ENCODE measurements at places on chromosomes 5 and 9.

- no peak for DNase-seq
Observed at GRCh38 chr5:58918021-58918729, 335.3 kb downstream of the RAB3C start.

DNA sequence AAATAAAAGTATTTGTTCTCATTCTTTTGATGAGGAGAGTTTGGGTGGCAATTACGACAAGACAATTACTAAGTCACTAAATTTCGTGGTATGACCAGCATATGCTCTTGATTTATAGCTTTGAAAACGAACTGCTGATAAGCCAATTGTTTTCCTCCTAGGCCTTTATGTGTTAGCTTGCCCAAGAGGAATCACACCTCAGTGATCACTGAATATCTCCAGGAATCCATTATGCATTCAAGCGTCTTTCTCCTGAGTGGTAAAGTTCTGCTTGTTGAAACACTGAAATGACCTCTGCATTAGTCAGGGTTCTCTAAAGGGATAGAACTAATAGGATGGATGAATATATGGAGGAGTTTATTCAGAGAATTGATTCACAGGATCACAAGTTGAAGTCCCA is 677.7 kb upstream of the MEF2C start:
- DNase-seq: no peak

- DNase-seq: no peak
Observed at GRCh38 chr9:38287420-38287985, 105.0 kb upstream of the ALDH1B1 start.

DNA sequence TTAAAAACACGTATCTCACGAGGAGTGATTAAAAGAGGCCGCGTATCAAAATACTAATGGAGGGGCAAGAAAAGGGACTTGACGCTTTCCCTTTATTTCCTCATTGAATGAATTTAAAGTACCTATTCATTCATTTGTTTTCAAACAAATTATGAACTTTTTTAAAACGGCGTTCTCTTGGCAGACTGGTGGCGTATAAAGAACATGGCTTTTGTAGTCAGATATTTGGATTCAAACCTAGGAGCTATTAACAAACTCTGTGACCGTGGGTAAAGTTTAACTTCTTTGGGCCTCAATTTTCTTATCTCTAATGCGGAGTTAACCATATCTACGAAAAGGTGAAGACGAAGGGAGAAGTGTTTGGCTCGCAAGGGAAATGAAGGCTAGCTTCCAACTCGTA is 876 bp downstream of the CAAP1 start:
- DNase-seq: peak; percentile 20

DNA sequence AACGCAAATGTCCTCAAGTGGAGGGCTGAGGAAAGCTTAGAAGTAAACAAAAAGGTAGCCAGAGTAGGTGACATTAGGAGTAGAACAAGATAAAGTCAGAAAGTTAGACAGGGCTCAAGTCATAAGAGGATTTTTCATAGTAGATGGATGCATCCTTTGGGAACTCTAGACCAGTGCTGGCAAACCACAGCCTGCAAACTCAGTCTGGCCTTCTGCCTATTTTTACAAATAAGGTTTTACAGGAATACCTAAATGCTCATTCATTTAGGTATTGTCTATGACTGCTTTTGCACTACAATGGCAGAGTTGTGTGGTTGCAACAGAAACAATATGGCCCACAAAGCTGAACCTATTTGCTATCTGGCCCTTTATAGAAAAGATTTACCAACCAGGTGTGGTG is 116.0 kb upstream of the HMHB1 start:
- DNase-seq: no peak

DNA sequence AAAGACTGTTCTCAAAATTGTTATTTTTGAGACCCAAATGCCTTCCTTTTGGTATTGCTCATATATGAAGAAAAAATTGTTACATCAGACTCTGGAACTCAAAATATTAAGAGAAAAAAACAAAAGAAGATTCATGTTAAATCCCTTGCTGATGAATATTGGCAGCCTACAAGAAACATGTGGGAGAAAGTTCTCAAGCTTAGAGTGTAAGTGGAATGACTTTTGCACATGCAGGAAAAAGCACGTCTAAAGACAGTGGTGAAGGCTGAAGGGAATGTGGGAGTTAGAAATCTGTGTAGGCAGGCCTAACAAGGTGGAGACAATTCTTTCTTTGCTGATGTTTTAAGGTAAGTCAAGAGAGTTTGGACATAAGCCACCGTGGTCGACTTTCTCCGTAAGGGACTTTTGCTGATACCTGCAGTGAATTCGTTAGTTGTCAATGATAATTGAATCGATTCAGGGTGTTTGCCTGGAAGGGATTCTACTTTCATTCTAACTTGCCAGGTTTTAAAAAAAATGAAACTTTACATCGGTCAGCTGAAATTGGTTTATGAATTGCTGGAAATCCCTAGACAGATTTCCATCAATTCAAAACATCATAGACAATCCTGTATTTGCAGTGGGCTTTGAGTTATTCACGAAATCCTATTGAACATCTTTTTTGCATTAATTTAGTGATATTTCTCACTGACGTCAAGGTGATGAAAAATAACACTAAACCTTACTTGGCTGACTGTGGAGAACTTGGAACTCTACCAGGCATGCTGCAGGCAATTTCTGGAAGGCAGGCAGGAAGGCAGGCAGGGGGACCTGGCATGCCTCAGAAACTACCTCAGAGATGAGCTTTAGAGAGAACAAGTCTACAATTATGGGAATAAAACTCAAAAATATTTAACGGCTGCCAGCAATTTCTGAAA is 359.1 kb upstream of the ADAMTSL1 start:
- DNase-seq: no peak

DNA sequence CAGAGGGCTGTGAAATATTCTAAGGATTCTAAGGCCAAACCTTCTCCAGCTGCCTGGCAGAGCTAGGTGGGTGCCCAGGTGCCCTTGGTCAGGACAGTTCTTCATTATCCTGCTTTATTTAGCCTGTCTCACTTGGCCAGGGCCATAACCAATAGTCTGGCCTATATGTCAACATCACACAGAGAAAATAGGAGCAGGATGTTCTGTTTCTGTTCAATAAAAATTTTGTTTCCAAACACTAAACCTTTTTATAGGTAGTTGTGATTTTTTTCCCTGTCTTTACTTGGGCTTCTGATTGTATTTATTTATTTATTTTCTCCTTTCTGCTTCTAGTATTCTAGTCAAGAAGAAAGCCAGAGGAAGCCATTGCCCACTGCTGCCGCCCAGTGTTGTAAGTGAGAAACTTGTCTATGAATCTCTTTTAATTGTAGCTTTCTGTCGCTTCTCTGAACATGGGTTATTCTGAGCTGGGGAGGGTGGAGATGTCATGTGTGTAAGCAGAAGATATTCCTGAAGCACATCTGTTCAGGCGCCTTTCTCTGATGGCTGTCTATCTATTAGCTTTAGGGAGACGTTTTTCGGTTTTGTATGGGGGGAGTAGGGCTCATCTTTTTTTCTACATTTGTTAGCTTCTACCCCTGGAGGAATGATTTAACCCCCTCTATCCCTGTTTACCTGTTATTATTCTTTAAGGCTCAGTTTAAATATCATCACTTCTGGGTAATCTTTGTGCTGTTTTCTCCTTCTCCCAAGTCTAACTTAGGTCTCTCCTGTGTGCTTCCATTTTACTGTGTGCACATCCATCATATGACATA is 97.1 kb downstream of the UNC13B start:
- peak; percentile 46 for DNase-seq

DNA sequence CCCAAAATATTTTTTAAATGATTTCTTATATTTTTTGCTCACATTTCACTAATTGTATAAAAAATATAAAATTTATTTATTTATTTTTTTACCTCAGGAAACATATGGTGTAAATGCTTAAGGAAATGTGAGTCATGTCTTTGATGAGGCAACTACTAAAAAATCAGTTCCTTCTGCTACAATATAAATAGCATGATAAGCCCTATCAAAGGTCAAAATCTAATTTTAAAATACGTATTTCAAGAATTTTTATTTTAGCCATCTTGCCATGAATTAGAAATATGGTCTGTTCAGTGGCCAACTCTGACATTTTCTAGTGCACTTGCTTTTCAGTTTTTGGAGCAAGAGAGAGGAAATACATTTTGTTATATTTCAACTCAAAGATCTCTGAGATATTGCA is 50.5 kb downstream of the PDE4D start:
- no peak for DNase-seq

DNA sequence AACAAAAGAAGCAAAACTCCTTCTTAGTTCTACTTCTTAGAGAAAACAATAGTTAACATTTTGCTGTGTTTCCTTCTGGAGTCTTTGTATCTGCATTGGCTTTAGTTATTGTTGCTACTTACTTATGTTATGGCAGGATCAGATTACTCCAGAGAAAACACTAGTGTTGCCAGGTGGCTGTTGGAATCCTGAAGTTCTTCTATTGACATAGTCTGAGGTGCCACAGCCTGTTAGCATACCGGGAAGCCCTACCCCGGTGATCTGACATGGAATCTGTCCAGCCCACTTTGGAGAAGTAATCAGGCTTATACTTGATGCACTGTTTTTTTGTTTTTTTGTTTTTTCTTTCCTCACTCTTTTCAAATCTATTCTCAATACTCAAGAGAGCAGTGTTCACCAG is 68.5 kb upstream of the CEP78 start:
- no peak for DNase-seq

DNA sequence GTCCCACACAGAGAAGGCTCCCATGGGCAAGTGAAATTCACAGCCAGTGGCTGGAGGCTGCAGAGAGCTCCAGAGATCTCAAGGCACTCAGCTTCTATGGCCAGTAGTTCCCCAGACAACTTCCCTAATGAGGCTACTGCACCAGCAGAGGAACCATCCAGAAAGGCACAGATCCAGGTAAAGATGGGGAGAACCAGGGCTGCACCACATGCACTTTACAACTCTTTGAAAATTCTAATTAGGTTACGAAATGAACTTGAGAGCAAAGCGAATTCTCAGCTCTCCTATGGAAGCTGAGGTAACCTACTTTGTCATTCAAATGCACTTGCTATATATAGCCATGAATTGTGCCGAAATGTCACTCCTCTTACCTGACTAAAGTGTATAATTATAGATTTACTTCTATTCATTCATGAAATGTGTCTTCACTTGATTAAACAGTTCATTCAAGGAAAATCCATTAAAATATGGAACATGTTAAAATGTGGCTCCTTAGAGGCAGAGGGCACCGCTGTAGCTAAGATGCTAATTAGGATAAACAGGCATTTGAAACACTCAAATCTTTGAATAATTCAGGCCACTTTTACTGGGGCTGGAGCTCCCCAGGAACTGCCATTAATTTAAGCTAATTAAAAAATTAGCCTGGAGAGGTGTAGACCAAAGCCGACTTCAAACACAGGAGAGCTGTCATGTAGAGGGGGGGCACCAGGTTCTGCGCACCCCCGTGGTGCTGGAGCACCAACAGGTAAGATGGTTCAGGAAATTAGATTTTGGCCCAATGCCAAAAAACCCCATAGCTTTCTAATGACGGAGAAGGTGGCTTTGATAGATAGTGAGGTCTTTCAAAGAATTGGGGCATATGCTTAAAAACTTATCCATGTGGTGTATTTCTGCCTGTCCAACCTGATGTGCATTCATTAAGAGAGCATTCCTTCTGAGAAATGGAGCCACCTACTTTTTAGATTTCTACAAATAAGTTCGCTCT is 204.1 kb downstream of the GABBR2 start:
- peak; percentile 9 for DNase-seq

DNA sequence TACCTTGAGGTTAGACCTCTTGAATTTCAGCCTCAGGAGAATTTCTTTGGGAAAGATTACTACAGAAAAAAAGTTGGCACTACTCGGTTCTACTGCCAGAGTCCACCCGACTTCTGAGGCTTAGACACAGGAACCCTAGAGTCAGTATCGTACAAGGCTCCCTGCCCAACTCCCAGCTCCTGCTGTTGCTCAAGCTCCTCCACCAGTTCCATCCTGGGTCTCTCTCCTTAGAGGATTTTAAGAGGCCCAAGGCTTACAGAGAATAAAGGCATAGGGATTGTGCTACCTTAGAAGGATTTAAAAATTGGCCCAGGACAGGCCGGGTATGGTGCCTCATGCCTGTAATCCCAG is 29.0 kb upstream of the SSBP2 start:
- no peak for DNase-seq

DNA sequence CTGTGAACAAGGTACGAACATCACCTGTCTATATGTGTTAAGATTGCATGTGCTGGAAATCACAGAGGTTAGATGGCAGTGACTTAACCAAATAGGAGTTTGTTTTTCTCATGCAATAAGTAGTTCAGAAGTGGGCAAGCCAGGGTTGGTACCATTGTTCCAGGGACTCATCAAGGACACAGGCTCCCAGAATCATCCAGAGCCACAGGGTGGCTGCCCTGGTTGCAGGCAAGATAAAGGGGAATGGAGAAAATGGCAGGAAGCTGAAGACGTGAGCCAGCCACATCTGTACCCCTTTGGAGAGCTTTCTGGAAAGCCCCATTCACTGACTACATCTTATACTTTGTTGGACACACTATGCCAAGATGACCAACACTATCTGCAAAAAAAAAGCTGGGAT is 126.0 kb upstream of the IL12B start:
- DNase-seq: no peak

- DNase-seq: no peak
Observed at GRCh38 chr5:32428426-32428825, 16.1 kb downstream of the ZFR start.

- DNase-seq: no peak
Observed at GRCh38 chr5:127254729-127255284, 35.8 kb upstream of the MEGF10 start.
